ENCODE measurements at places on chromosomes 2 and 18.

DNA sequence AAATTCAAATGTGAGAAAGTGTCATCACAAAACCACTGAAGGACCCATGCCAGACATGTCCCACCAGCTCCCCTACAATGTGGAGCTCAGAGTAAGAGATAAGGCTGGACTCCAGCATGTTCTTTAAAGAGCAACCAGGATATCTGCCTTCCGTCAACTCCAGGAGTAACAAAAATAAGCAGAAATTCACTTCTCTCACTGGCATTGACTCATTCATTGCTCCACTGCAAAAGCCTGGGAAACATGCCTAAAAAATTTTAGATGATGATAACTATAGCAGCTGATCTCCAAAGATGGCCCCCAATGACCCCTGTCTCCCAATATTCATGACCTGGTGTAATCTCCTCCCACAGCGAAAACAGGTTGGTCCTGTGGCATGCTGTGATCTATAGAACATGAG is 314.5 kb downstream of the NCKAP5 start:
- no peak for DNase-seq

DNA sequence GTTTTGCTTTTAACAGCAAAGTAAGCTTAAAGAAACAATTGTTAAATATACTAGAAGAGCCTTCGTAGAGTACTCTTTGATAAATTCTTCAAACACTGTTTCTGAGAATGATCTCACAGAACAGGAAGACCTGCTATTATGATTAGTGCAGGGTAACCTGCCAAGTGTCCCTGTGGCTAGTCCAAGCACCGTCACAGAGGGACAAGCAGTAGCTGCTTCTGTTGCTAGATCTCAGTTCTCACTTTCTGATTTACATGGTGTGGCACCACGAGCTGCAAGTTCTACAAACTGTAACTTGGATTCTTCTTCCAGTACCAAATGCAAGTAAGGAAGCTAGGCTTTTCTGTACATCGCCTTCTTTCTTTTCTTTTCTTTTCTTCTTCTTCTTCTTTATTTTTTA is 121.5 kb downstream of the PIEZO2 start:
- DNase-seq = no peak

DNA sequence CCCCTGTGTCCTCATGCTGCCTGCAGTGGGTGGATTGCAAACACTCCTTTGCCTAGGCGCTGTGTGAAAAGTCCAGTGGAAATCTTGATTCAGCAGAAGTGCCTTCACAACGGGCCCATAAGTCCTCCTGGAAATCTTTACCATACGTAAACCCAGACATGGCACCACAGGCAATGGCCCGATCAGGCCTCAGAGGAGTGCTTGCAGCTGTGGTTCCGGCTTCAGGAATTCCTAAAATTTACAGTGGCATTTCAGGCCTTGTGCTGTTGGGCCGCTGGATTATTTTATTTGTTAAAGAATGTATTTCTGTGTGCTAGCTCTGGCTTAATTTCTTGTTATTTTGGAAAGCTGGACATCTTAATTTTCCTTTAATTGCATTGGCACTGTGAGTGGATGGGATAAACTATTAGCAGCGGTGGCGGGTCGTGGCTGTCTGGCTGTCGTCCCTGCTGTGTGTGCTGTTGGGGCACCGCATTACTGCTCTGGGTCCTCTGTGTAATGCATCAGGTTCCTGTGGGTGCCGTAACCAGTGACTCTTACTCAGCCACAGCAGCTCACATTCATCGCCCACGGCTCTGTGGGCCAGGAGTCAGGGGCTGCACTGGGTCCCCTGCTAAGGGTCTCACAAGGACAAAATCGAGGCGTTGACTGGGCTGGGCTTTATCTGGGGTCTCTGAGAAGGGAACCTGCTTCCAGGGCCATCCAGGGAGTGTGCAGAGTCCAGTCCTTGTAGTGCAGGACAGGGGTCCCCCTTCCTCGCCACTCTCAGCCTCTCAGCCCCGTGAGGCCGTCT is 73.1 kb downstream of the RTP5 start:
- no peak for DNase-seq

DNA sequence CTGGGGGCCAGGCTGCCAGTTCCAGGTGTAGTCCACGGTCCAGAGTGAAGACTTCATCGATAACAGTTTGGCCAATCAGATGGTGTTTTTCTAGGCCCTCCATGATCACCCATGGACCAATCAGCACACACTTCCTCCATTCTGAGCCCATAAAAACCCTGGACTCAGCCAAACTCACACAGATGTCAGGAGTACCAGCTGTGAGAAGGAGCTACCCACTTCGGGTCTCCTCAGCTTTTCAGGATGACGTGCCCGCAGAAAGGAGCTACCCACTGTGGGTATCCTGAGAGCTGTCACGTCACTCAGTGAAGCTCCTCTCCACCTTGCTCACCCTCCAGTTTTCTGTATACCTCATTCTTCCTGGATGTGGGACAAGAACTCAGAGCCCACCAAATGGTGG is 210.0 kb upstream of the RASGRP3 start:
- DNase-seq = no peak

Measured in activated T-helper 1 cell treated with anti-CD3 and anti-CD28 coated beads, Interleukin-2, amount 50 U/mL, for 16 hours (primary cell).